ENCODE measurements at places on chromosomes 12 and 14.

GRCh38 chr12:124915239-124916236, 1.1 kb upstream of the UBC start:
- no peak for DNase-seq

- no peak for DNase-seq
Measured at GRCh38 chr12:123707466-123707865, 4.7 kb upstream of the ATP6V0A2 start.

DNA sequence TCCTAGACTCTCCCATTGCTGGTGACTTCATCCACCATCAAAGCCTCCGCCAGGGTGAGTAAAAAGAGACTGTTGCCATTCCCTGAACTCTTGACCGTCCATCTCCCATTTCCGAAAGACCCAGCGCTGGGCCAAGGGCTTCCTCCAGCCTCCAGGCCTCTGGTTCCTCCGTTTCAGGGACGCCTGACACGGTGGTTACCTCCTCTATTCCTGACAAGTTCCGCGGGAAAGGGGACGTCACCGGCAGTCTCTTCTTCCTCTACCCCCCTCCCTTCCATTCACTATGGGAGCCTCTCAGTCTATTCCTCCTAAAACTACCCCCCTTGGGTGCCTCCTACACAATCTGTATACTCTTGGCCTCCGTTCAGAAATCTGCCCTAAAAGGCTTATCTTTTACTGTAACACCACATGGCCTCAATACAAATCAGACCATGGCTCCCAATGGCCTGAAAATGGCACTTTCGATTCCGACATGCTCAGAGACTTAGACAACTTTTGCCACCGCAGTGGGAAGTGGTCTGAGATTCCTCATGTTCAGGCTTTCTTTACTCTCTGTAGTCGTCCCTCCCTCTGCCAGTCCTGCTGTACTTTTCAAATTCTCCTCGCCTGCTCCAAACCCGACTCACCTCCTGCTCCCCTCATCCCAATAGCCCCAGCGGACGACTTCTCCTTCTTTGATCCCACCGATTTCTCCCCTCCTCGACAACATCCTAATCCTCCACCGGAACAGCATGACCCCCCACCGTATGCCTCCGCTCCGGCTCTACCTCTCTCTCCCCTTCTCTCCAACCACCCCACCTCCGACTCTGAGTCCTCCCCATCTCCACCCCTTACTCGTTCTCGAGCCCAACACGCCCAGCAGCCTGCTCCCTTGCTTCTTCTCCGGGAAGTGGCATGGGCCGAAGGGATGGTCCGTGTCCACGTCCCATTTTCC, 70.4 kb downstream of the MOK start:
- DNase-seq, result no peak

- DNase-seq, result no peak
Measured at GRCh38 chr14:28612414-28612813, 154.2 kb upstream of the FOXG1 start.

DNA sequence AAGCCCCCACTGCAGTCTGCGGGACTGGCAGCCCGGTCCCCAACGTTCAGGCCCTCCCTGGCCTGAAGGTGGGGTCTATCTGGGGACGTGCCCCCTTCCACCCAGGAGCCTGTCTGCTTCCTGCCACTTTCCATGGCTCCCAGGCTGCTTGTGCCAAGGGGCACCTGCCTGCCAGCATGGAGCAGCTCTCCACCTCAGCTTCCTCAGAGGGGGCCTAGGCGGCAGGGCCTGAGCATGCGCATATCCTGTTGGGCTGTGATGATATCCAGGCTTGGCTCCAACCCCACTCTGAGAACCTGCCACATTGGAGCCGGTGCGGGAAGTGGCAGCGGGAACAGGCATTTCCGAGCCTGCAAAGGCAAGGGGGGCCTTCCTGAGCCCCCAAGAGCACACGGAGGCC, 57.4 kb downstream of the FUT8 start:
- DNase-seq, result no peak

DNA sequence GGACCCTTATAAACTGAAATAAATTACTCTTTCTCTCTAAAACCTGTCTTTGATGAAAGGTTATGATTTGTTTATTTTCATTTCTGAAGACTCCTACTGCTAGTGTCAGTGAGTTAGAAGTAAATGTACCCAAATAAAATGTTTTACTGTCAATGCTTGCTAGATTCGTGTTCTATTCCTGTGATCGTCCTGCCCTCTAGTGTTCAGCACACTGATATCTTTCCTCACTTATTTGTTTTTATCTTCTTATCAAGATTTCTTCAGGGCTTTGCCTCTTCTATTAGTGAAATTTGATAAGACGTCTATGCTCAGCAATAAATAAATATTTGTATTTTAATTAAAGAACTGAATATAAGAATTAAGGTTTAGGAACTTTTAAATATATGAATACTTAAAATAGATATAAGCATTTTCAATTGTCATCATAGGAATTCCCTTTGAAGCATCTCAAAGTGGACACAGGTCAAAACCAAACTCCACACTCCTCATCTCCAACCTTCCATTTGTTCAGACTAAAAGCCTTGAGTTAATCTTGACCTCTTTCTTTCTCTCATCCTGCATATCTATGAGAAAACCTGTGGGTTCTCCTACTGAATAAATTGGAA, 75.8 kb downstream of the C12orf50 start:
- DNase-seq, result peak; percentile 70

DNA sequence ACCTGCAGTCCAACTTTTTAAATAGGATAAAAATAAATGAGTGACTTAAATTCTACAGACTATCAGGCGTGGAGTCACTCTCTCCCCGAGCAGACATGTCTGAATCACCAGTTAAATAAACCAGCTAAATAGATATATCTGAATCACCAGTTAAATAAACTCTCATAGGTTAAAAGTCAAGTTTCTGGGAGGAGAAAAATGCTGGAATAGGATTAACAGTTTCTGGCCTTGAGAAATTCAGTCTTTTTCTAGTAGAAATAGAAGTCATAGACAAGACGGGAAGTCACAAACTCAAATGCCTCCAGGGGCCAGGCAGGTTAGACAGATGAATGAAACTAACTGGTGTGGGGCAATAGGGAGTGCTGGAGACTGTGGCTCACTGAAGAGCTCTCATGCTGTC, 258.6 kb upstream of the TMEM132C start:
- DNase-seq, result no peak

DNA sequence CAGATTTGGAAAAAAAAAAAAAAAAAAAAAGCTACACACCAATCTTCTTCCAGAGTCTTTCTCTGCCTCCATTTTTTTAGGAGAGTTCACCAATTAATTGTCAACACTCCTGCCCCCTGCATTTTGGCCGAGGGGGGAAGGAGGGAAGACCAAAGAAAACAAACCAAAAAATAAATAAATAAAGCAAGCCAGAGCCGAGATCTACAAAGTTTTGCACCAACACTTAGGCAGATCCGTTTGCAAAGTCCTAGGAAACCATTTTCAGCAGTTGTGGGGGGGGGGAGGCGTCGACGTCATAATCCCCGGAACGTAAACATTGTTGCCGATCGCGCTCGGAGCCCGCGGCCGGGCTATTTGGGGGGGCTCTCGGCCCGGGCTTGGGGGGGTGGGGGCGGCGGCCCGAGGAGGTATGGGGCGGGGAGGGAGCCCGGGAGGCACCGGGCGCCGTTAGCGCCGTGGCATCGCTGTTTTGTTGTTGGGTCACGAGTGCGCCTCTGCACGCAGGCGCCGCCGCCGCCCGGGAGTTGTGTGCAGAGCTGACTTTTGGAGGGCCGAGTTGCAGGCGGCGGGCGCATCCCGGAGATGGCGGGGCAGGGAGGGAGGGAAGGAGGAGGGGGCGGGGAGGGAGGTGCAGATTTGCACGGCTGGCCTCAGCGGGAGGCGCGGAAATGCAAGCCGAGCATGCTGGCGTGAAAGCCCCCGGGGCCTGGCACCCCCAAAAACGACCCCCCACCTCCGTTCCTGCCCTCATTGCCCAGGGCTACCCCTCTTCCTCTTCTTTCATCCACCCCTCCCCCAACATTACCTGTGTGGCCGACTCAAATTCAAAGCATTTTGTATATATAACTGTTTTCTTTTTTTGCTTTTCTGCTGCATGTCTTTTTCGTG, 598 bp downstream of the KDM2B start:
- DNase-seq, result no peak

GRCh38 chr12:59115526-59115925, 195.2 kb upstream of the LRIG3 start:
- DNase-seq, result no peak

DNA sequence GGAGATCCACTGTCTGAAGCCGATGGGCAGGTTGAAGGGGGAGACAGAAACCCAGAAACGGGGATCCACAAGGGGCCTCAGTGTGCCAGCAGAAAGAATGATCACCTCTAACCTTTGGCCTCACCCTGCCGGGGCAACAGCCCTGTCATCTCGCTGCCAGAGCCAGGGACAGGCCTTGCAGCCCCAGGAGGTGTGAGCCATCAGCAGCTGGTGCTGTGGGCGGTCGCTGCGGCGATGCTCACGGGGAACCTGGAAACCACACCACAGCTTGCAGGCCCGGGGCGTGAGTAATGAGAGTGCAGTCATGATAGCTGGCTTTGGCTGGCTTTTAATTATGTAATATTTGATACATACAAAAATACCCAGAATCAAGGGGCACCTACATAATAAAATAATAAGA, 4.7 kb upstream of the TTC7B start:
- DNase-seq, result no peak

DNA sequence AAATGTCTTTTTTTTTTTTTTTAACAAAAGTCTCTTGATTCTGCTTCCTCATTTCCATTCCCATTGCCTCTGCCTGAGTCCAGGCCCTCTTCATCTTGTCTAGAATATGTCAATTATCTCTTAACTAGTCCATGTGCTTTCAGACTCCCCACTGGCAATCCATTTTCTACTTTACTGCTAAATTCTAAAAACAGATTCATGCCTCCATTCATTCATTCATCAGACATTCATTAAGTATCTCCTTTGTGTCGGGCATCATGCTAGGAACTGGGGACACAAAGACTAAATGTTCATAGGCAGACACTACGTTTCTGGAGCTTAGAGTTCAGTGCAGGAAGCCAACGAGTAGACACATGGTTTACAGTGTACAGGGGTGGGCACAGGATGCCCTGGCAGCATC, 9.6 kb upstream of the NEDD1 start:
- no peak for DNase-seq

All from LNCaP clone FGC (cell line).